Uterus (tissue), 4 donors: ENCODE measurements at places on chromosomes 4 and X. TPM values are rescaled to one million over a fixed set of nuclear protein-coding genes. Genes with fewer than 3 reads are reported as not detected.

UGT2B15 gene
- total RNA-seq = not detected

DNA sequence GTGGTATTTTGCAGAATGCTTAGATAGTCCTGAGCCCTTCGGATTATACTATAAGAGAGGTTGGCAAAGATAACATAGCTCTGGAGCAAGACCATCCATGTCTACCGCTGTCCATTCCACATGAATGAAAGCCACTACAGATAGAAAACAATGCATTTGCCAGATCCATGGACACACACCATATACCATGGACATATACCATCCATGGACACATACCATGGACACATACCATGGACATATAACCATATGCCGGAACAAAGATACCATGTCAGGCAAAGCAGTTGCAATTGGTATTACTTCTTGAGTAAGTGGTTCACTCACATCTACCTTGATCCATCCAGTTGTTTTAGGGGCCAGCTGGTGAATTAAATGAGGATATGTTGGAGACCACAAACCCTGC lies 53.2 kb upstream of the ATP6AP2 start:
- DNase-seq = no peak
- no peaks in the 10 kb centered on the region for H3K27me3 ChIP-seq
- no peaks in the 10 kb centered on the region for H3K36me3 ChIP-seq

DNA sequence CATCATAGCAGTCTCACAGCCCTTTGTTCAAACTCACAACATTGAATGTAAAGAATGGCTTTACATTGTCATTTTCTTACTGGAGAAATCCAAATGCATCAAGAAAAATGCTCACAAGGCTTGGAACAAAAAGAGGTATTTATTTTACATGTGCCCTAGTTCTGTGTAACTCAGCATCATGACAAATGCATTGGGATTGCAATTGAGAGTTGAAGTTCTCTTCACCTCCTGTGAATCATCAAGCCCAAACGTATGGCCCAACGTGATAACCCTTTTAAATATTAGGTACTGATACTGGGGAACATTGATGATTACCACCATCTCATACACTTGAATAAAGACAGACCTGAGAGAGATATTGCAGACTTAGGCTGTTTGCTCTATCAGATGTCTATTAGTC lies 61.6 kb downstream of the GASK1B start:
- no peak overlapping the region for H3K4me3 ChIP-seq
- no peaks in the 10 kb centered on the region for H3K27me3 ChIP-seq
- no peak for DNase-seq
- no peaks in the 10 kb centered on the region for H3K36me3 ChIP-seq
- no peak overlapping the region for H3K27ac ChIP-seq
- H3K4me1 ChIP-seq = no peaks in the 10 kb centered on the region

- H3K4me1 ChIP-seq = no peaks in the 10 kb centered on the region
- H3K36me3 ChIP-seq = no peaks in the 10 kb centered on the region
- H3K4me3 ChIP-seq = no peak overlapping the region
- no peak overlapping the region for H3K27ac ChIP-seq
Observed at GRCh38 chrX:125198546-125198945, 121.1 kb upstream of the TEX13C start.

LRCH2 gene
- 15.3 TPM for total RNA-seq

GRCh38 chrX:20571611-20572010 lies 304.9 kb upstream of the RPS6KA3 start:
- H3K4me3 ChIP-seq = no peak overlapping the region
- no peaks in the 10 kb centered on the region for H3K27me3 ChIP-seq
- DNase-seq = no peak

- H3K27me3 ChIP-seq = peaks cover 6% of the 10 kb centered on the region
- no peak overlapping the region for H3K27ac ChIP-seq
- no peaks in the 10 kb centered on the region for H3K36me3 ChIP-seq
- H3K4me3 ChIP-seq = peak overlapping the region; percentile 7
- H3K4me1 ChIP-seq = no peaks in the 10 kb centered on the region
Observed at GRCh38 chr4:82043081-82043808, 330.5 kb downstream of the HNRNPD start.

DNA sequence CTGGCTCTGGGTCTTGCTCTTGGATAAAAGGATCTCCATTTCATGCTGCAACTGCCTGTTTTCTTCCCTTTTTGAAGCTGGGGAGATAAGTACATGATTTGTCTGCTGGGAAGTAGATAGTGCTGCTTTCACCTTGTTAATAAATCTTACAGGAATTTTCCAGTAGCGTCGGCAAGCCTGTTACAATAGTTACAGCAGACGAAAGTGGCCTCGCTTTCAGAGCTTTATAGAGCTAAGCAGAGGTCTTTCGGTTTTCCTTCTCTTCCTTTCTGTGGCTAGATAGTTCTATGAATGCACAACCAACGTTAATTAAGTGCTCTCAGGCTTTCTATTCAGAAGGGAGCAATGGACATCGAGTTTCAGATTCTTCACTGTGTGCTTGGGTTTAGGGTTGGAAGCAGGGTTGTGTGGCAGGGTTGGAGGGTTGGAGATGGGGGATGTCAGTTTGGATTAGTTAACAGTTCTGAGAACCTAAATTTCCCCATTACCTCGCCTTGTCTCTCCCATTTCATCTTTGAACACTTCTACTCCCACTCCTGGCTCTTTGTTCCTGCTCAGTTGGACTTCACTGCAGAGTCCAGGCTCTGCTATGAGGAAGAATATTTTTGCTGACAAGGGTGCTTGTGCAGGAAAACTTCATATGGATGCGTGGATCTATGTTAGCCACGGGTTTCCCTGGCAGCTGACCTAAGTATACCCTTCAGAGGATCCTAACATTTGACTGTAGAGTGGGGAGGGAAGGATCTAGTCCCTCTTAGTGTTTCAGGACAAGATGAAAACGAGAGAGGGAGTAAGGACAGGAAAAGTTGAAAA lies 237.9 kb downstream of the ARHGAP10 start:
- H3K4me3 ChIP-seq = no peak overlapping the region
- H3K36me3 ChIP-seq = no peaks in the 10 kb centered on the region
- no peak for DNase-seq
- no peak overlapping the region for H3K27ac ChIP-seq

FMR1NB gene
- total RNA-seq = not detected

DGKK gene
- 0.35 TPM for total RNA-seq

DNA sequence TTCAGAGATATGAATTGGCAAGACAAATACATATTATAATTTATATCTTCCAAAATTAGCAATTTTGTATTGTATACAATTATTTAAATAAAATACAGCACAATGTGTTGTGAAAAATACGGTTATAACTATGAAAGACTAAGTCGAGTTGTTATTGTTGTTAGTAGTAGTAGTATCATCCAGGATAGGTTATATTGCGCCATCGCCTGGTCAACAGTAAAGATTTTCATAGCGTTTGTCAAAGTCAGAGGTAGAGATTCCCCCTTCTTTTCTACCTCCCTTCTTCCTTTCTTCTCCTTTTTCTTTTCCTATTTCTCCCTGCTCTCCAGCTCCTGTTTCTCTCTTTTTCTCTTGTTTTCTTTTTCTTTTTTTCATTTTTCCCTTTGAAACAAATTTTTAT lies 499.1 kb upstream of the EPHA5 start:
- H3K4me3 ChIP-seq = no peak overlapping the region
- H3K27me3 ChIP-seq = no peaks in the 10 kb centered on the region
- no peak for DNase-seq
- H3K27ac ChIP-seq = no peak overlapping the region
- H3K4me1 ChIP-seq = no peaks in the 10 kb centered on the region

PPEF2 gene
- total RNA-seq = not detected

GRCh38 chr4:61714387-61714911 lies 514.3 kb downstream of the ADGRL3 start:
- H3K4me1 ChIP-seq = no peaks in the 10 kb centered on the region
- DNase-seq = no peak
- no peak overlapping the region for H3K27ac ChIP-seq
- no peaks in the 10 kb centered on the region for H3K27me3 ChIP-seq
- no peaks in the 10 kb centered on the region for H3K36me3 ChIP-seq

- peak; percentile 35 for DNase-seq
- no peaks in the 10 kb centered on the region for H3K36me3 ChIP-seq
- H3K27me3 ChIP-seq = no peaks in the 10 kb centered on the region
- peak overlapping the region; percentile 70 for H3K27ac ChIP-seq
- H3K4me3 ChIP-seq = peak overlapping the region; percentile 76
Observed at GRCh38 chr4:47913861-47914219, 543 bp downstream of the NFXL1 start.

APLN gene
- 1.3 TPM for total RNA-seq

DNA sequence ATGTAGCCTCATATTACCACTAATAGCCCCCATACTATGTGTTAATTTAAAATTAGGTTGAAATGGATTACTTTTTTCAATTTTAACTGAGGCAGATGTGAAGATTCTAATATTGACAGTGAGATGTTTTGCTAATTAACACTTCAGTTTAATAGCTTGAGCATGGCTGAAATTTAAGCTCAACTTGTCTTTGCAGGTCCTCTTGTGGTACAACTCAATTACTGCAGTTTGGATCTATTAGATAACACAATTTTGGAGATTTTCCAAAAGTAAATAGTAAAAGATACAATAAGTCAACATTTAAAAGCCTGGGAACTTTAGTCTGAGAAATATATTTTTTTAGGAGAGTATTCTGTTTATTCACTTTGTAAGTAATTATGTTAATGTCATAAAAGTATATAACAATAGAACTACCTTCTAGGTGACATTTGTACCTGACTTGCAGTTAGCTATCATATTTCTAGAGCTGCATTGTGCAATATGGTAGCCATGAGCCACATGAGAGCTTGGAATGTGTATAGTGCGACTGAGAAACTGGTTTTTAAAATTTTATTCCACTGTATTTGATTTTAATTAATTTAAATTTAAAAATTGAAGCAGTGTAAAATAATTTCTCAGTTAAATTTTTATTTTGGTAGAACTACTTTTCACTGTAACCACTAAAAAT lies 73.1 kb upstream of the FMR1 start:
- H3K36me3 ChIP-seq = no peaks in the 10 kb centered on the region
- H3K4me3 ChIP-seq = no peak overlapping the region
- no peaks in the 10 kb centered on the region for H3K27me3 ChIP-seq
- no peak for DNase-seq
- H3K4me1 ChIP-seq = no peaks in the 10 kb centered on the region
- H3K27ac ChIP-seq = no peak overlapping the region

DNA sequence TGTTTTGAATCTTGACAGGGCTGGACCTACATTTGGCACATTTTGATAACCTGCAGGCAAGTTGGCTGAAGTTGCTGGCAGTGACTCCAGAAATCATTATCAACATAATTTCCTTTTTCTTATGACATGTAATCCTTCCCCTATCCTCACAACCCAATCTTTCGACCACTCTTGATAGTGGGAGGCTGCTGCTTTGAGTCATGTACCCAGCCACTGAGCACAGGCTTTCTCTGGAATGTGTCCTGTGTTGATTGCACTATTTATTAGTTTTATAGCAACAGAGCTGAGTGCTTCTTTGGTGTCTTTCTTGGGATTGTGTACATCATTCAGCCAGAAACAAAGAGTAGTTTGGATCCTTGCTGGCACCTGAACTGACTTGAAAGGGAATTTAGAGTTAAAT lies 183.1 kb upstream of the LEF1 start:
- no peak overlapping the region for H3K4me3 ChIP-seq
- H3K4me1 ChIP-seq = no peaks in the 10 kb centered on the region
- no peak overlapping the region for H3K27ac ChIP-seq
- DNase-seq = no peak
- no peaks in the 10 kb centered on the region for H3K36me3 ChIP-seq

DNA sequence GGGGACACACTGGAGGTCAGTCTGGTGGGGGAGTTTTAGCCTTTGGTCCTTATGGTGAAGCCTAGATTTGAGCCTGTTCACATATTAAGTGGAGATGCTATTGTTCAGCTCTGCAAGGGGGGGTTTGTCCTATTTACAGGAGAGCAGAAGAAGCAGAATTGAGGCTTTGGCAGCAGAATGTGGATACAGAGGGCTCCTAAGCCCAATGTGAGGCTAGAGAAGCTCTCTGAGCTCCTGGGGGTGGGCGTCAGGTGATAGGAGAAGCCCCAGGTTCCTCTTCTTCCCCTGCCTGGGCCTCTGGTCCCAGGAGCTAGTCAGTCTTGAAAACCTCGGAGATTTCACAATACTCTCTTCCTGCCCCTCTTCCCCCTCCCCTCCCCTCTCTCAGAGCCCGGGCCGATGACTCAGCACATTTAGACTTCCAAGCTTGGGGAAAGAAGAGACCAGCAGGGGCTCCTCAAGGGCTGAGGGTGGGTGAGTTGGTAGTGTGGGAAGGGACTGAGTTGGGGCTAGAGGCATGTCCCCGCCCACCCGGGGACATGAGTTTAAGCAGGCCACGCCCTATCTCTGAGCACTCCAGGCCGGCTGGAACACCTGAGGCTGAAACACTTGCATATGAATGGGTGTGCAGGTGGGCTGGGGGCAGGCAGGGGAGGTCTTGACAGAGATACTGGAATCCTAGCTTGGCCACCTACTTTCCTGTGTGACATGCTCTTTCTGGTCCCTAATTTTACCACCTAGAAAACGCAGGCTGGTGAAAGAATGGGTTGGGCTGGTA lies 3.4 kb downstream of the TFE3 start:
- peak overlapping the region; percentile 57 for H3K4me3 ChIP-seq
- peak overlapping the region; percentile 98 for H3K27ac ChIP-seq
- peaks cover 4% of the 10 kb centered on the region for H3K4me1 ChIP-seq
- H3K36me3 ChIP-seq = no peaks in the 10 kb centered on the region
- H3K27me3 ChIP-seq = no peaks in the 10 kb centered on the region

CENPE gene
- 0.26 TPM for total RNA-seq

DNA sequence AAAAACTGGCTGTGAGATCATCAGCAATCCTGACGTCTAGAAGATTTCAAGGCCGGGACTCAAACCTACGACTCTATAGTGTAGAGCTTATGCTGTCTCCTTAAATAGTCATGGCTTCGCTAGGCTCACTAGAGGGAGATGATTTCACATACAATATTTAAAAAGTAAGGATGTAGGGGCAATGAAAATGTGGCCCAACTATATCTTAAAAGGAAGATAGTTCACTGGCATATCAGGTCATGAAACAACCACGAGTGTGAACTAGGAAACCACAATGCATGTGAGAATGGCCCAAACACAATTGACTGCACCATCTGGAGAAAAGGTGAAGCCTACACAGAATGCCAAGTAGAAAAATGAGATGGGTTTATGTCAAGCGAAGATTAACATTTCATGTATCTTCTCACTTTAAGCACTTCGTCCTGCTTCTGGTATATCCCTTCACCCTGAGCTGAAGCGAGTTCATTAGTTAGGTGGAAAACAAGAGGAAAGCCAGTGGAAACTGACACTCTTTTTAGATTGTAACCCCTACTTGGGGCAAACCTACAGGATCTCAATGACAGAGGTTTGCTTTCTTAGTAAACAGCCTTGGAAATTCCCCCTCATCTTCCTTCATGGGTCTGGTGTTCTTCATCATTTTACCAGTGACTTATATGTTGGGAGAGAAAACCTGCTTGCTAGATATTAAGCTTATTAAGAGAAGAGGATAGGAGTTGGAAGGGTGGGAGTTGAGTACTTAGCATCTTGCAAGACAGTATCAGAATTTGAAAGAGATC lies 17.4 kb downstream of the FAM9C start:
- H3K36me3 ChIP-seq = no peaks in the 10 kb centered on the region
- H3K4me1 ChIP-seq = no peaks in the 10 kb centered on the region
